ENCODE measurements at places on chromosomes 2 and 18.

DNA sequence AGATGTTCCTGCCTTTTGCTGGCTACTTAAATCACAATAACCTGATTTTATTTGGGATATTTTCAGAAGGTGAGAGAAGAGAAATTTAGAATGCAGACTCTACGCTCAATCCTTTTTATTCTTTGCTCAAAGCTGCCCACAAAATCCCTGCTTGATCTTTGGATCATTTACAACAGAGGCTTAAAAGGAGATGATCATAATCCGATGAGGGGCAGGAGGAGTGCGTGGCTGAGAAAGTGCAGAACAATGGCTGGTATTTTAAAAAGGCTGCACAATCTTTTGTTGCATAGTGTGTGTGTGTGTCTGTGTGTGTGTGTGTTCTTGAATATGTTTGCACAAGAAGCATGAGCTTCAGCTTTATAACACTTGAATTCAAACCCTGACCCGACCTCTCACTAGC lies 256.3 kb upstream of the MYT1L start:
- no peak for DNase-seq

DNA sequence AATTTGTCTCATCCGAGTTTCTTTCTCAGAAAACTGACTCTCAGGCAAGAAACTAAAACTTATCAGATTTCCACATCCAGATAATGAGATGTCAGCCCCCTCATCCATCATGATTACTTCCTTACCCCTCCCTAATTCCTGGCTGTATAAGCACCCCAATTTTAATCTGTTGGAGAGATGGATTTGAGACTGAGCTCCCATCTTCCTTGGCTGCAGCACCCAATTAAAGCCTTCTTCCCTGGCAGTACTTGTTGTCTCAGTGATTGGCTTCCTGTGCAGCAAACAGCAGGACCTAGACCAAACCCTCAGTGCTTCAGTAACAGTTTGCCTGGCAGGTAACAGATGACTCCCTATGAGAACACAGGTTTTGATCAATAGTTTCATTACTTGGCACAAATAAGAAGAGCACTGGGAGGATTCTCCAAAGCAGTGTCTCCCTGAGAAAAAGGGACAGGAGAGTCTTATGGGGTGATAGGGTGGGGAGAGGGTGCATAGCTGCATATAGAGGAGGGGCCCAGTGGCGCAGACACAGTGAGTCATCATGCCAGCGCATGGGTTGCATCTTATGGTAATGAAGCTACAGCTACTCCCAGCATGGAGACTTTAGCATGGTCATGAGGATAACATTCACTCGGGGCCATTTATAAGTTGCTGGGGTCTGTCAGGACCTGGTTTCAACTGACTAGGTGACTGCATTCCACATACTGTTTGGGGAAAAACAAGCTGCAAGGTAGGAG lies 45.1 kb downstream of the TEX51 start:
- DNase-seq = no peak

DNA sequence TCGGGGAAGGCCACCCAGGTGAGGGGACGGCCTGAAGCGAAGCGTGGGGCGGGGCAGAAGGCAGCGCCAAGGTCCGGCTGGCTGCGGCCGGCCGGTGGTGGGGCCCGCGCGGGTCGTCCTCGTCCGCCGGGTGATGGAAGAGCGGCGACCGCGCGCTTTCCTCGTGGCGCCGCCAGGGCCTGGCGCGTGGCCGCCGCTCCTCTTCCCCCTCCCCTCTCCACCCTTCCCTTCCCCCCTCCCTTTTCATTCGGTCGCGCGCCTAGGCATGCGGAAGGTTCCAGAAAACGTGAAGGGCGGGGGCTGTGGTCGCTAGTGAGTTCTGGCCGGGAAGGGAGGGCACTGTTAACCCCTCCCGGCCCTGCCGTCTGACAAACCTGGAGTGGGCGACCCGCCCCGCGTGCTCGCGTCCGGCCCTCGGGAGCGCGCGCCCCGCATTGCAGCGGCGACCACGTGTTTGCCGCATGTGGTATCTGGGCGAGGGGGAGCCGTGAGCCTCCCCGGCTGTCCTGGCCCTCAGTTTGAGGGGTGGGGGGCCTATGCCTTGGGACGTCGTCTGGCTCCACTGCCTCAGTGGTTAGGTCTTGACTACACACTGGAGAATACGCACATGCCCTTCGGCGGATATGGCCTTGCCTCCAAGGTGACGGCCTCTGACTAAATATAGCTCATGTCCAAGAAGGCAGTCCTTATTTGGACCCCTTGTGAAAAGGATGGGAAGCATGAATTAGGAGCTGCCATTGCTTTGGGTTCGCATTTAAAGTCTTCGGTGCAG lies 579 bp downstream of the MAT2A start:
- peak; percentile 92 for DNase-seq

- no peak for DNase-seq
Observed at GRCh38 chr2:117500721-117501120, 313.8 kb upstream of the DDX18 start.

GRCh38 chr18:79944126-79944731 lies 7.2 kb downstream of the SLC66A2 start:
- peak; percentile 71 for DNase-seq

GRCh38 chr2:3470166-3470651 lies 49.1 kb downstream of the ADI1 start:
- no peak for DNase-seq

DNA sequence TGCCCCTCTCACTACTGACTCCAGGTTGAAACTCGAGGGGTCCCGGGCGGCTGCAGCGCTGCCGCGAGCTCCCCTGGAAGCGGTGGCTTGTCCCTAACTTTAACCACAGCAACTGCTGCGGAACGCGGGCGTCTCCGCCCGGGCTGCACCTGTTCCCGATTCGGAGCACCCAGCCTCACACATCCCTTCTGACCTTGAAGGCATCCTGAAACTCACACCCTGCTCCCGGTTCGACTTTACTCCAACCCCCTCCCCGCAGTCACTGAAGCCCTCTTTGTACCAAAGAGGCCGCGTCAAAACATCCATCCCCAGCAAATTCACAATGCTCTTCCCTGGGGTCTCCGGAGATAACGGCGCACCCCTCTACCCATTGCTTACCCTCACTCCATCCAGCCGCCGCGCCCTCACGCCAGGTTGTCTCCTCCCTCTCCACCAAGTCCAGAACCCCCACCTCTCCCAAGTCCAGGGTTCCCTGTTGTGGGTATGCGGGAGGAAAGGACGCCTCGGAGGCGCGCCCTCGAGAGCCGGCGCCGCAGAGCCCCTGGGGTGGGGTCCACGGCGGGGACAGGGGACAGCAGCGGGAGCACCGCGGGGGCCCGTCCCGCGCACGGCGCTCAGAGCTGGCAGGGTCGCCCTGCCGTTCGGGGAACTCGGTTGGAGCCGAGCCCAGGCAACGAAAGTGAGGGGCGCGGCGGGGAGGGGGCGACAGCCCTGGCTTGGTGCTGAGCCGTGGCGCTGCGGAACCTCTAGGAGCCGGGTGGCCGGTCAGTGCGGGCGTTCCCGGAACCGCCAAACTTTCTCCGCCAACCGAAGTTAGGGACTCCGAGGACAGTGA lies 934 bp downstream of the MYO5B start:
- no peak for DNase-seq

DNA sequence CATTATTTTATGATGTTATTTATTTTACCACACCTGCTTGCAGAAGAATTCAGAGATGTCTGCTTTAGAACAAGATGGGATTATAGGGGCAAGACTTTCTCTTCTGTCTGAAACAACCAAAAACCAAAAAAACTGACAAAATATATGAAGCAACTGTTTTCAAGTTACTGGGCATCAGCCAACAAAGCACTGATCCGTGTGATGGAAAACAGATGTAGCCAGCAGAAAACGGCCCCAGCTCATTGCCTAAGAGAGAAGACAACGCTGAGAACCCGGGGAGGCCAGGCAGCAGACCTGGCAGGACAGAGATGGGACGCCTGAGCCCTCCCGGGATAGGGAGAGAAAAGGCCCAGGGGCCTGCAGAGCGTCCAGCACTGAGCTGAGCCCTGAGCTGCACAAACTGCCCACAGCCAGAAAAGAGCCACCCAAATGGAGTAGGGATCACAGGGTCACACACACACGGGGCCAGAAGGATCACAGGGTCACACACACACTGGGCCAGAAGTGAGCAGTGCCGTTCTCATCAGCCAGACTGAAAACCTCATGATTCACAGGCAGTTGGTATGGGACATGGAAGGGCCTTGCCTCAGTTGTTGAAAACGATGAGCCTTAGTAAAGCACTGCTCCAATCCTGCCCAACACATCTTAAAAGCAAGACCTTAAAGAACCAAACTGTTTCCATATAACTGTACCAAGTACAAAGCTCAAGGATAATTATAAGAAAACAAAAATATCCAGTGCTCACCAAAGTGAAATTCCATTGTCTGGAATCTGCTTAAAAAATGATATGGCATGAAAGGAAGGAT lies 12.1 kb downstream of the PXDN start:
- peak; percentile 72 for DNase-seq

- no peak for DNase-seq
Observed at GRCh38 chr2:170227507-170227947, 49.6 kb downstream of the MYO3B start.

- no peak for DNase-seq
Observed at GRCh38 chr2:95366514-95366913, 36.0 kb upstream of the FAHD2A start.

- peak; percentile 94 for DNase-seq
Observed at GRCh38 chr2:85418132-85419008, at the start of gene SH2D6. TSS of gene SH2D6 (plus strand) at chr2:85418714. CDS start at chr2:85429466, 10,752 bp downstream.

DNA sequence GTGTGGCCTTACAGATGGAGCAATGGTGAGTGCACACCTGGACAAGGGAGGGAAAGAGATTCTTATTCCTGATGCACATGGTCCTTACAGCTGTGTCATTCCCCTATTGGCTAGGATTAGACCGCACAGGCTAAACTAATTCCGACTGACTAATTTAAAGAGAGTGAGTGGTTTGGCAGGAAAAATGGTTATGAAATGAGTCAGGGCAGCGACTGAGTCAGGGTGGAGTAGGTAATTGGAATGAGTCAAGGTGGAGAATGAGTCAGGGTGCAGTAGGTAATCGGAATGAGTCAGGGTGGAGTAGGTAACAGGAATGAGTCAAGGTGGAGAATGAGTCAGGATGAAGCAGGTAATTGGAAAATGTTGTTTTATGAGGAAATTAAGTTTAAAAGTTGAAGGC lies 1353.7 kb upstream of the LRRTM1 start:
- DNase-seq = no peak

GRCh38 chr2:96427917-96428316 lies 77.2 kb downstream of the NEURL3 start:
- DNase-seq = no peak

DNA sequence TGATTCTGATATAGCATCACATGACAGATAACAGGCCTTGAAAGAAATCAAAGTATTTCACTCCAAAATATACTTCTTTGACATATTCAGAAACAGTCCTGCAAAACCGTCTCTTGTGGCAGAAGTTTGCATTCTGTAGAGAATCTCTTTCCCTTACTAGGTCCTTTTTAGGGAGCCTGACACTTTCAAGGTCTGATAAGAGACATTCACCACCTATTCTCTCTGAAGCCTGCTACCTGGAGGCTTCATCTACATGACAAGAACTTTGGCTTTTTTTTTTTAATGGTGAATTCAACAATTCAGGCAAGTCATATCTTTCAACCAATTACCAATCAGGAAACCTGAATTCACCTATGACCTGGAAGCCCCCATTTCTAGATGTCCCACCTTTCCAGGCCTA lies 83.8 kb downstream of the CCDC178 start:
- DNase-seq = no peak

GRCh38 chr2:128662051-128662471 lies 343.4 kb upstream of the HS6ST1 start:
- peak; percentile 62 for DNase-seq

GRCh38 chr18:78406743-78407465 lies 572.7 kb upstream of the SALL3 start:
- DNase-seq = no peak

DNA sequence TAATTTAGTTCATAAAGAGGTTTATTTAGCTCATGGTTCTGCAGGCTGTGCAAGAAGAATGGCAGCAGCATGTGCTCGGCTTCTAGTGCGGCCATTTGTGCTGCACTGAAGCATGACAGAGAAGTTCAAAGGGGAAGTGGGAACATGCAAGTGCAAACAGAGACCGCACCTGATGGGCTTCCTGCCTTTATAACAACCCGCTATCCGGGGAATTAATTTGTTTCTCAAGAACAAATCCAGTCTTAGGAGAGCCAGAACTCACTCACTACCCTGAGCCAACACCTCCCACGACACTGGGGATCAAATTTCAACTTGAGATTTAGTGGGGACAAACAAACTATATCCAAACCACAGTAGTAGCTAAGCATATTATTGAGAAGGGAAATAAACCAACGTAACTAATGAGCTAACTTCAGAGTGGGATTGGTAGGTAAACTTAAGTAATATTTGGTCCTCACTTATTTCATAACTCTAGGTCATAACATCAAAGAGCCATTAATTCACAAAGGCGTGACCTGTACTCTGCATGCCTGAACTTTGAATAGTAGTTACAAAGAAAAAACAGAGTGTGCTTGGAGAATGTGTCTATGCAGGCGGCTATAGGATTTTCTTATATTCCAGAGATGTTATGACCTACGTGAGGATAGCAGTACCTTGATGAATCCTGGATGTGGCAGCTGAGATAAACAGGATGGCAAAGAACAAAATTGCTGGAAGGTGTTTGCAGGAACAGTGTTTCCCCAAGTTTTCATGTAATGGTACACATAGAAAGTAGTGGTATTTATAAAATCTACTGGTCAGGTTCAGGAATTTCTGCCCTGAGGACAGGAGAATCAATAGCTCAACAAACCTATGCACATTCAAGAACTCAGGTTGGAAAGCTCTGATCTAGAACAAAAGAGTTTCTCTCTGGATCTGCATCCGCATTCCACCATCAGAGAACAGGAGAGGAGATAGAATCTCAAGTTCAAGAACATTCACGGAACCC lies 845.9 kb upstream of the ID2 start:
- DNase-seq = no peak

DNA sequence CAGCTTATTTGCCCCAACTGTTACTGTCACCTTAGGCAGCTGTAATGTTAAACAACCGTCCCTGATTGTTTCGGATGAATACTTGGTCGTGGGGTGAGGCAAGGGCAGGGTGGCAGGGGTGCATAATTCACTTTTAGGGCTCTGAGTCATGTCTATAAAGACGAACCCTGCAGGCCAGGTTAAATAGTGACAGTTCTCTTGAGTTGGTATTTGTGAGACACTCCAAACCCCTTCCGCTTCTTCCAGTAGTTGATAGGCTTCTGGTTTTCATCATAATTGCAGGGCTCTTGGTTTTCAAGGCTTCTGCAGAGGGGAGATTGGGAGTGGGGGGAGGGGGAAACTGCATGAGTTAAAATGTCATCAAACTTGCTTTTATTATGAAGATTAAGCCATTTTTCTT lies 97.2 kb upstream of the TSPYL6 start:
- DNase-seq = no peak

- DNase-seq = no peak
Observed at GRCh38 chr2:160924936-160925353, 235.3 kb upstream of the TANK start.

DNA sequence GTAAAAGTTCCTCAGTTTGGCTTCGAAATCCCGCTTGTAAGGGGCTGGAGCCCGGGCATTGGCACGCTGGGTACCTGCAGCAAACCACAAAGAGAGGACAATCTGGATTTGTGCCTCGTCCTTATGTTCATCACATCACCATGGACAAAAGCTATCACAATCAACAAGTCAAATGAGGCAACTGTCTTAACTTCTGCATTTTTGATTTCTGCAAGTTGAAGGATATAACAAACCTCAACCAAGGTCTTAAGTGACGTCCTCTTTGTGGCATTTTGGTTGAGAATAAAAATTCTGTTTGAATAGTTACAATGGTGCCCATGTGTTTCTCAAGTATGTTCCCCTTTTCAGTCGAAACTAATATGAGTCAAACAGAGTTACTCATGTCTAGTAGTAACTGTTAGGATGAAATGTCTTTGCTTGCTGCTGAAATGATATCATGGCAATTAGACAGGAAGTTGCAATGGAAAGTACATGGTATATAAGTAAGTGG lies 70.8 kb upstream of the STK17B start:
- DNase-seq = no peak

All from mesenteric fat pad (tissue), 1 donor.